Fibroblast of lung (primary cell): ENCODE measurements at places on chromosomes 12 and 14. TPM values are rescaled to one million over a fixed set of nuclear protein-coding genes. Genes with fewer than 3 reads are reported as not detected.

The CD163 gene
- total RNA-seq, result 0.26 TPM in 1 of 2 replicates, not detected in the other

The TPH2 gene
- total RNA-seq, result not detected in 2 replicates

The GPRC5A gene
- 2.3 and 4.8 TPM in 2 replicates for total RNA-seq

The SLC38A4 gene
- 1.8 and 6.1 TPM in 2 replicates for total RNA-seq

The EXOC3L4 gene
- total RNA-seq, result 0.26 and 0.50 TPM in 2 replicates

The ANKRD33 gene
- under 0.01 TPM in 1 of 2 replicates, not detected in the other for total RNA-seq
